ENCODE measurements at places on chromosomes 4 and X.

DNA sequence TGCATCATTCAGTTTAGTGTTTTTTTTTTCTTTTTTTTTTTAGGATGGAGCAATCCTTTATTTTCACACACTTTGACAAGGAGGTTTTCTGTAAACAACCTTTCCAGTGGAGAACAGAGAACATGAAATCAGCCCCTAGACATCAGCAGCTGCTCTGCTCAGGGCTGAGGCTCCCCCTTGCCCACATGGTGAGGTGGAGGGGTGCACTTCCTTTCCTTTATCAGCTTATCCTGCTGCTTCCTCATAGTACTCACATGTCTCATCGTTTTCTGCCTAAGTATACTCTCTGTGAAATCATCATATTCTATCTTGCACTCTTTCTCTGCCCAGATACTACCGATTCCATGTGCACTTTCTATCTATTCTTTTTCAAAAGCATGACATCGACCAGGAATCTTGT lies 47.6 kb upstream of the PRSS12 start:
- DNase-seq = no peak

DNA sequence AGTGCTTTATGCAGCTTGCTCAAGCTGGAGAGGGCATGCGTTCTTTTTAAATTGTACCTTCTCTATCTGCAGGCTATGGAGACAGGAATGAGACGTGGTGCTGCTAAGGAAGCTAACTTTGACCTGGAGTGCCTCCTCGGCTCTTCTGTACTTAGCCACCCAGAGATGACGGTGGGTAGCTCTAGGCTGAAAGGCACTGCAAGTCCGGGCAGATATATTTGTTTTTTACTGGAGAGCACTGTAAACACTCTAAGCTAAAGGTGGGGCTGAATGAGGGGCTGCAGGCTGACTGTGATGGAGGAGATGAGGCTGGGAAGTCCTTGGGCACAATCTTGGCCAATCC lies 12.1 kb downstream of the ELF4 start:
- peak; percentile 42 for DNase-seq

- no peak for DNase-seq
Observed at GRCh38 chr4:151462554-151462953, 53.6 kb downstream of the FHIP1A start.

DNA sequence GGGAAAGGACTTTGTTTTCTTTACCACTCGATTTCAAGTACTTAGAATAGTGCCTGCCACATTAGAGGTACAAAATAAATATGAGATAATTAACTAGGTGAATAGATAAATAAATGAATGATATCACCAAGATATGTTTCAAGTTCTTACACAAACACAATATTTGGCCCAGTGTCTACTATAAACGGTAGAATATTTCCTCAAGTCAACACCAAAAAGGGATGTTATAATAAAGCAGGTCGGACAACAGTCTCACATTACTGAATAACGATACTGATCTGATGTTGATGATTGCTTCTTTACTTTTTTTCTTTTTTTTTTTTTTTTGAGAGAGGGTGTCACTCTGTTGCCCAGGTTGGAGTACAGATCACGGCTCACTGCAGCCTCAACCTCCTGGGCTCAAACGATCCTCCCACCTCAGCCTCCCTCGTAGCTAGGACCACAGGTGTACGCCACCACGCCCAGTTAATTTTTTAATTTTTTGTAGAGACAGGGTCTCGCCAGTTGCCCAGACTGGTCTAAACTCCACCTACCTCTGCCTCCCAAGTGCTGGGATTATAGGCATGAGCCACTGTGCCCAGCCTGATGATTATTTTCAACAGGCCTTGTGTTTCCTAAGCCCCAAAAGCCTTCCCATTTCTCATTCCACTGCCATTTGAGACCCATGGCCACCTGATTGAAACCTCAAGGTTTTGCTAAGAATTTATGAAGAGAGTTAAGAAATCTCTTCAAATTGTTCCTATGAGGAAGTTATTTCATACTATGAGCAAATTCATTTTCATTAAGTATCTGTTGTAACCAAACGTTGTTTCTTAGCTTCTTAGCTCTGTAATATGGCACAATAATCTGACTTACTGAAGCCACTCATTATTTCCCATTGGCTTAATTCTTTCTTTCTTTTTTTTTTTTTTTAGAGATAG lies 2.3 kb downstream of the MANBA start:
- no peak for DNase-seq

DNA sequence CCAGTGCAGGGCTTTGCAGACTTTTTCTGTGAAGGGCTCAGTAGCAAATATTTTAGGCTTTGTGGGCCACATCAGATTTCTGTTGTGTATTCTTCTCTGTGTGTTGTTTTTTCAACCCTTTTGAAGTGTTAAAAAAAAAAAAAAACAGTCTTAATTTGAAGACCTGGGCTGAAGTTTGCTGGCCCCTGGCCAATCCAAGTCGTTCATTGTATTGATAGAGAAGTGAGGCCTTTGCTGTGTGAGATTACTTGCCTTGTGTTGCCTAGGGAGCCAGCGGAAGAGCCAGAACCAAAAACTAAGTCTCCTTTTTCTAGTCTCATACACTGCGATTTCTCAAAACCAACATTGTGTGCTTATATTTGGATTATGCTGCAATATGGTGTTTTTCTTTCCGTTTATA lies 46.9 kb downstream of the MTM1 start:
- no peak for DNase-seq

- DNase-seq = no peak
Observed at GRCh38 chr4:78379040-78379439, 172.5 kb upstream of the ANXA3 start.

DNA sequence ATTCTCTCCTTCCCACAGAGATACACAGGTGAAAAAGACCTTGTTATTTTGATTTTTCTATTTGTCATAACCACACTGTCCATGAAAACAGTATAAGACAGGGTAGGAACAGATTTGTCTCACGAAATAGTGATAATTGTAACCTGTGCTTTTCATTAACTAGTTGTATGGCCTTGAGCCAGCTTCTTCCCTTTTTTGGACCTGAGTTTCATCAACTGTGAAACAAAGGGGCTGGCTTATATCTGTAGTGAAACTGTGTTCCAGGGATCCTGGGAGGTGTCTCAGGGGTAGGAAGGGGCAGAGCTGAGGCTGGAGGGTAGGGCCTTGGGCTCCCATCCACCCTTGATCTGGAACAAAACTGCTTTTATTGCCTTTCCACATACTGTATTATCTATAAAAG lies 50.9 kb downstream of the MED28 start:
- DNase-seq = no peak

DNA sequence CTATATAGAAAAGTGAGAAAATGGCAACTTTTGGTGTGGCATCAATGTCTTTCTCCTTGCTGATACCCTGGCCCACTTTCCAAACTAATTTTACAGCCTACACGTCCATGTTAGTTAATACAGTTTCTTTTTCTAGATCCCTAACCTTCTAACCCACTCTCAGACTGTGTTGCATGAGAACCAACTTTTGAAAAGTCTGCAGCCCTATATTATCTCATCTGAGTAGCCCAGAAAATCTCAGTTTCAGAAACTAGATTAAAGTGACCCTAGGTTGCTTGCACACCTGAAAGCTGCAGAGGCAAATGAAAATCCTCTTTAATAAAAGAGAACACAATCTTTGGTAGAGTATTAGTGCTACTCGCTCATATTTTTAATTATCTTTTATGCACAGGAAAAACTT lies 371.6 kb upstream of the EMCN start:
- no peak for DNase-seq

- DNase-seq = no peak
Observed at GRCh38 chrX:135605906-135606305, 85.4 kb downstream of the INTS6L start.

All from NCI-H345 (cell line).